ENCODE measurements at places on chromosomes 2 and 18.

DNA sequence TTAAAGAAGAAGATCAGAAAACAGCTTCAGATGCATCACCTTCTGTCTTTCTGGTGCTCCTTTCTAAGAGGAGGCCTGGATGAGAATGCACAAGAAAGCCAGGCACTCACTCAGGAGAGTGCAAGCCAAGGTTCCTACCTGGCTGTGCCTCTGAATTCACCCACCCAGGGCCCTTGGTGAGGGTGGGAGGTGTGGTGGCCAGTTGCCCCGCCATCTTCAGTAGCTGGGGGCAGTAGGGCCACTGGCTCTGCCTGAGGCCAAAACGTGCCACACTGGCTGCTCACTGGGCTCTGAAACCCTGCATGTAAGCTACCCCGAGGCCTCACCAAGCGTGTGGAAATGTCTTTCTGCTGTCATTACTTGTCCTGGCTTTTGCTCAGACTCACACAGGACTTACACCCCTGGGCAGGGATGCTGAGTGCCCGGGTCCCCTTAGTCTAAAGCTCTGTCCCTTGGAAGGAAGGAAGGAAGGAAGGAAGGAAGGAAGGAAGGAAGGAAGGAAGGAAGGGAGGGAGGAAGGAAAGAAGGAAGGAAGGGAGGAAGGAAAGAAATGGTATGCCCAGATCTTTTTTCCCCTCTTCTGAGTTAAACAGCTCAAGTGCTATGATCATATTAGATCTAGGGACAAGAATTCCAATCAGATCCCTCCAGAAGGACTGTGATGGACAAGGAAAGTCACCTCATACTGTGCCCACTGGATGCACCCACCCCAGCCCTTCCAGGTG is 8.5 kb upstream of the LBH start:
- DNase-seq = no peak

GRCh38 chr18:12645751-12646203 is 12.1 kb downstream of the SPIRE1 start:
- DNase-seq = no peak

DNA sequence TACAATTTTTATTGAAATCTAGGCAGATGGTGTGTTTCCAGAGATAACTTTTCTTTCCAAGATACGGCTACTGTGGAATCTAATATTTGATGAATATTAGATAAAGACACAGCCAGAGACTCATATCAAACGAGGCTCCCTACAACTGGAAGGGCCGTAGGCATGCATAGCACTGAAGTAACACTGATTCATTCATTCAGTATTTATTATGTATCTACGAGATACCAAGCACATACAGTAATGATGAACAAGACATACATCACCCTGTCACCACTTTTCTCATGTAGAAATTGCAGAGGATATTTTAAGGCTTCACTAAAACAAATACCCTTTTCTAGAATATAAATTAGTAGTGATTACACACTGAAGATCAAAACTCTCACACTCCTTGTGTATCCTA is 74.5 kb downstream of the KCTD18 start:
- DNase-seq = no peak

DNA sequence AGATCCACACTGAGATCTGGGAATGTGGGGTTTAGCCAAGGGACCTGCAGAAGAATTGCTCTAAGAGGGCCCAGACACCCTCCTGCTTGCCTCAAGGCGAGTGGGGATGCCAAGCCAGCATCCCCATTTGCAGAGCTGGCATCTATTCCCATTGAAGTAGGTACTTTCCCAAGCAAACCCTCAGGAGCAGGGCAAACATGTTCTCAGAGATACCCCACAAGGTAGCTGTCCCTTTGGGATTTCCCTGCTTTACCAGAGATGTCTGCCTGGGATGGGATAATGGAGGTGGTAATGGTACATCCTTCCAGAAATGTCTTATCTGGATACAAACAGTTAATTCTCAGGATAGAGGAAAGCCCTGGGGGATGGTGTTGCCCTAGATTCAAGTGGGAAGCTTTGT is 51.2 kb downstream of the GYPC start:
- DNase-seq = no peak

GRCh38 chr2:191686066-191686465 is 8.1 kb downstream of the NABP1 start:
- DNase-seq = no peak

DNA sequence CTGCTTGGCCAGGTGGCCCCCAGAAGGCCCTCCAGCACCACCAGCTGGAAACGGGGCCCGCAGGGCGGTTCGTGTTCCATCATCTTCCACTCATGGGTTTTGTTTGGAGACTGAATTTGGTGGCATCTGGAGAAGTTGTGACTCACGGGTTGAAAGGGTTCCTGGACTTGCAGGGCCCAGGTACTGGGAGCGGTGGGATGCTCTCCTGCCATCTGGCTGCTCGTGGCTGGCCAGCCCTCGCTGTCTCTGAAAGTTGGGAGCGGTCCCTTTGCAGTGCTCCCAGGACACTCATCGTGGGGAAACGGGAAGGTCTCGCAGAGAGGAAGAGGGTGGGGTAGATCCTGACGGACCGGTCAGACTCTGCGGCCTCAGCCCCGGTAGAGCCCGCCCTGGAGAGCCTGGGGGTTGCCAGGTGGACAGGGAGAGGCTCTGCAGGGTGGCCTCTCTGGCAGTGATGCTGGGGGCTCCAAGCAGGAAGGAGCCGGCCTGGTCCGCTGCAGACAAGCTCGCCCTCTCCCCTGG is 47.5 kb downstream of the TWIST2 start:
- no peak for DNase-seq

- no peak for DNase-seq
These were observed 6.5 kb upstream of the ACTG2 start for GRCh38 chr2:73886357-73886756.

- DNase-seq = no peak
These were observed 526 bp downstream of the COX7A2L start for GRCh38 chr2:42360493-42360889.

DNA sequence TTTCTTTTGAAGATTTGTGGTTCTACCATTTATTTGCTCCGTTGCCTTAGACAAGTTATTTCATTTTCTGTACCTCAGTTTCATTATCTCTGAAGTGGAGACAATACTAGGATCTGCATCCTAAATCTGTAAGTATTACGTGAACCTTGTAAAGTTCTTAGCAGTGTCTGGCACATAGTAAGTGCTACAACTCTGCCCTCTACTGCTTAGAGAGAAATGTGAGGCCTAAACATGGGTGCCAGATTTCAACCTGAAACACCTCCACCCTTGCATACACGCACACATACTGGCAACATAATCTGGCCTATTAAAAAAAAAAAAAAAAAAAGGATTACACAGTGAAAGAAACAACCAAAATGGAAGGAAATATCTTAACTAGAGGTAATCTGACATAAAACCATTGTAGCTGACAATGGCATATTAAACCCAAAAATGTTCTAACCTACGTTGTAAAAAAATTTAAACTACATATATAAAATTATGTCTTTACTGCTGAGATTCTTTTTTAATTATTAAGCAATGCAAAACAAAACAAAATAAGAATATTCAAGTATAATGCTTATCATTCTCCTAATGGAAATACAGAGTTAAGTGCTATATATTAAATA is 132.6 kb downstream of the MAP2 start:
- DNase-seq = peak; percentile 31

DNA sequence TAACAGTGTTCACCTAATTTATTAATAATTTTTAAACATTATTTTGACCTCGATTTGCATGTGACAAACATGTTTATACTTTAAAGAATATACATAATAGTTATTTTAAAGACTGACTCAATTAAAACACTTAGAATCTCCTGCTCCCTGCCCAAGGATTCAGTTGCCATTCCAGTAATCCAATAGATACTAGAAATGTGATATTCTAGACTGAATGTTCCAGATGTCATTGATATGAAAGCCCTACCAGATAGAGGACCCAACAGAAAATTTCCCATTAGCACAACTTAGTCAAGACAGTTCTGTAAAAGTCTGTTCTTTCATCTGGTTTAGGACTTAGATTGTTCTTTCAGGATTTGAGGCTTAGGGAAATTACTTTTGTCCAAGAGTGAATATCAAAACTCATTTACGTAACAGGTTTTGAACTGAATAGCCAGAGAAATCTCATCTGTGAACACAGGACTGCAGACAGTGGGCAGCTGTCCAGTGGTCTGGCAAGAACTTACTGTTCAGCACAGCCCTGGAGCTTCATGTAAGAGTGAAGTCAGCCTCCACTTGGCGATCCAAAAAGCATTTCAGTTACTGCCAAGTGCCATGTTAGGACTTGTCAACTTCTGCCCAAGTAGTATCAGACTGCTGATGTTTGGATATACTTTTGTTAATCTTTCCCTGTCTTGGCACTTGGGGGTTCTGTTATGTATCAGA is 77.5 kb downstream of the OSBPL6 start:
- no peak for DNase-seq

- peak; percentile 38 for DNase-seq
These were observed 26.2 kb downstream of the MMADHC start for GRCh38 chr2:149561309-149561926.

GRCh38 chr2:10588931-10589330 is 100.8 kb downstream of the NOL10 start:
- DNase-seq = no peak

- DNase-seq = no peak
These were observed 169.3 kb upstream of the NXPH2 start for GRCh38 chr2:138949517-138949916.

GRCh38 chr18:13006531-13007247 is 15.5 kb downstream of the CEP192 start:
- no peak for DNase-seq

DNA sequence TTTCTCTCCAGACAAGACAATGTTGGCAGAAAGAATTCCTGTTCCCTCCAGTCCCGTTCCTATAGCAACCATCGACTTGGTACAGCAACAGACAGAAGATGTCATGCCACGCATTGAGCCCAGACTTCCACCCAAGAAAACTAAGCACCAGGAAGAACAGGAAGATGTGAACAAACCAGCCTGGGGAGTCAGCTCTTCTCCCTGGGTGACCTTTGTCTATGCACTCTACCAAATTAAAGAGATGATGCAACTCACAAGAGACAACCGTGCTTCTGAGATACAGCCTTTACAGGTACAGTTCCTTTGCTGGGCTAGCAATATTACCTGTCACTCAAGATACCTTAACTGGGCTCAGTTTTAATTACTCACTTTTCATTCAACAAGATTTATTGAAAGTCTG is 37.1 kb downstream of the NEMP2 start:
- no peak for DNase-seq

GRCh38 chr18:44602380-44602779 is 78.3 kb upstream of the SETBP1 start:
- DNase-seq = no peak

DNA sequence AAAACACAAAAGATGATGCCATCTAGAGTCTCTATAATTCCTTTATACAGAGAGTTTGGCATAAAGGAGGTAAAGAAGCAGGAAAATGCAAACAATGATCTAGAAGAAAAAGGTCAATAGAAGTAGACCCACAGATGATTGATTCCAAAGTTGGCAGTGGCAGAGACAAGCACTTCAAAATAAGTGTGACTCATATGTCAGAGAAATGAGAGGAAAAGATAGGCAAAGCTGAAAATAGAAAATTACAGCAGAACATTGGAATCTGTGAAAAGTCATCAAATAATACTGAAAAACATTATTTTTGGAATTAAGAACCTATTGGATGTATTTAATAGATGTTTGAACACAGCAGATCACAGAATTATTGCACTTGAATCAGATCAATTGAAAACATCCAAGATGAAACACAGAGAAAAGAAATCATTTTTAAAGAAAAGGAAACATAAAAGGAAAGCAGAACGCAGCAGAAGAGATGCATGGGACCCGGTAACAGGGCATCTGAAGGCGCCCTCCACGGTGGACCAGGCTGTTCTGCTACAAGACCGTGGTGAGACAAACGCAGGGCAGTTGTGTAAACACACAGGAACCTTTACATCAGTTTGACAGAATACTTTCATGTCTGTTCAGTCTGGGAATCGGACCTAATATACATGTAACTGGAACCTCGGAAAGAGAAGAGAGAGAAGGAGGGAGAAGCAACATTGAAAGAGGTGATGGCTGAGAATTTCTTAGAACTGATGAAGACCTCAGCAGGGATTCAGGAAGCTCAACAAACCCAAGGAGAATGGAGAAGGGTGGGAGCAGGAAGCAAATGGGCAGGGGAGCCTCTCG is 74.6 kb upstream of the GPC1 start:
- DNase-seq = no peak

- DNase-seq = no peak
These were observed 19.3 kb downstream of the GPD2 start for GRCh38 chr2:156455361-156455975.

GRCh38 chr18:48831113-48831759 is 119.5 kb downstream of the SMAD7 start:
- no peak for DNase-seq

DNA sequence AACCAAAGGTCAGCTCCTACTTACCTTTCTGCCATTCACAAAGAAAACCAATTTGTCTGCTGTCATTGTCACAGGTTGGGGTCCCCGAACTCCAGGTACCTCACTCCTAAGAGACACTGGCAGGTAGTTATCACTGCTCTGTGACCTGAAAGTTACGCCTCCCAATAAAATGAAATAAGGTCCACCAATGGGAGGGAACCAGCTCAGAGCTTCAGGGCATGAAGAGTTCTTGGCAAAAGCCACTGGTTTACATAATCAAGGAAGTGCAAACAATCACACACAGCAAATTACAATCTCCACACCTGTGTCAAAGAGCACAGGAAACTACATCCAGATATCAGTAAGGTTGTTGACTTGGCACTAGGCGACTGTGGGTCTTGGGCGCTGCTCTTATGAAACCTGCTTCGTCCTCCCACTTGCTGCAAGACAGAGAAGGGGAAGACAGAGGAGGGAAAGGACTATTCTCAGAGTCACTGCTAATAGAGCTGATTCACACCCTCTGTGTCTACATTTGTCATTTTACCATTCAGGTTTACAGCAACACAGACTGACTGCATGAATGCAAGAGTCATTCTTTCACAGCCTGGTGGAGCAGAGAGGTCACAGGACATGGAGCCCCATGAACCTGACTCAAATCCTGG is at the start of gene XDH:
Gene XDH, minus strand, starts transcription at position 142 of the 641 bp plus-strand sequence. Its CDS starts 76 bp downstream, at position 66.
- DNase-seq = peak; percentile 92

DNA sequence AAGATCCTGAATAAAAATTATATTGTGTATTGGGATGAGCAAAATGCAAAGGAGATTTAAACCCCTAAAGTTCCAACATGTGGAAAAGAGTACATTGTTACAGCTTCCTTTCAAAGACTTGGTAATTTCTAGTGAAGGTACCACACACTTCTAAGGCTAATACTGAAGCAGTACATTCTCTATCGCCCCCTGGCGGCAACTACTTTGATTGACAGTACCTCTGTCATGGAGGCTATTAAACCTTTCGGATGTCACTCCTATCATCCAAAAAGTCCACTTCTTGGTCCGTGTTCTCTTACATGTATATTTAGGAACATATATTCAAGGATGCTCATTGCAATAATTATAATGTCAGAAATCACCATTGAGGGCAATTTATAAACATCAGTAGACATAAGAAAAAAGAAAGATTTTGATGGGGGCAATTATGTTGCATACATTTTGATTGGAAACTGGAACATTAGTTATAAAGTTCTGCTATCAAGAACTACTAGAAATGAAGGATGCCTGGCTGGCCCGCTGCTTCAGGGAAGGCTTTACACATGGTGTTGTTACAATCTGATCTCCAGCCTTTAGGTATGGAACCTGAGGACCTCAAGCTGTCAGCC is 601.6 kb downstream of the CPS1 start:
- DNase-seq = peak; percentile 85
